ENCODE measurements at places on chromosomes 11 and 22.
A peak's percentile ranks its signal among the peaks of the same experiment; 100 is the strongest.

GRCh38 chr11:10305964-10306918, 1.4 kb downstream of the ADM start:
- peak; percentile 48 for DNase-seq

DNA sequence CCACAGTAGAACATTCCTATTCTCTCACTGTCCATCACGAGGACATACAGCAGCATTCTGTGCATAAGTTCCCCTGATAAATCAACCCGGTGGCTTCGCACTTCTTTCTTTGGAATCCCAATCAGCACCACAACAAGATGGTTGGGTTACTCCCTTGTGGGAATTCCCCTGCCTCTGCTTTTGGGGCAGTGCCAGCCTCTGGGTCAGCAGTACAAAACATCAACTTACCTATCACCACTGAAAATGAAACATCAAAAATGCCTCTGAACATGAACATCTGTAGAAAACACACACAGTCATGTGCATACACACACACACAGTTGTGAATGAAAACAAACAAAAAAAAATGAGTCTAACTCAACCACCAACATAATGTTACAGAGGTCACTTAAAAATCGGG, 79.3 kb downstream of the KCNA4 start:
- no peak for DNase-seq

DNA sequence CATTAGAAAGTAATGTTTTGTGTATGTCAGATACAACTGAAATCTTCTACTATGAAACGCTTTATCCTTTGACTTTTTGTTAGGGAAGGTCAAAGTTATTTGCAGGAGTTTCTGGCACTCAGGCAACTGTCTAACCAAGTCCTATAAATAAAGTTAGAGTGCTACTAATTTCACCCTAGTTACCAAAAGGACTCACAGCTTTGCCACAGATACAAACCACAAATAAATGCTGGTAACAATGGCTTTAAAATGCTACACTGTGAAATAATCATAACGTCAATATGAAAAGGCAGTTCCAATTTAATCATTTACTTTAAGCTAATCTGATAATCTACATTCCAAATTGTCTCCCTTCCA, 124.3 kb downstream of the RBFOX2 start:
- no peak for DNase-seq

GRCh38 chr11:106879029-106879428, 139.2 kb downstream of the GUCY1A2 start:
- no peak for DNase-seq

DNA sequence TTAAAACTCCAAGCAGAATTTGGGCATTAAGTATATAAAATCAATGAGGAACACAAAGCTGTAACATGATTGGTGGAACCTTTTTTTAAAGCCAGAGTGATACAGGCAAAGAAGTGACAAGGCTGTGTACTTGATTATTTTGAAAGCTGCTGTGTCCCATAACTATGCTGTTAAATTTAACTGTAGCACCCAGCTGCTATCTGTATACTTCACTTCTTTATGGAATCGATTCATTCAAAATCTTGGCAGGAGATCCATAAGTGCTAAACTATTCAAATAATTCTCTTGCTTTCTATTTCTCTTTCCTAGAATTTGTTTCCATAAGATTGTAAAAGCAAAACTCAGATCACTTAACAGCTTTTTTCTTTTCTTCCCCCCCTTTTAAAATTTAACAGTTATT, 231.7 kb downstream of the DYNC2H1 start:
- DNase-seq = no peak

- DNase-seq = no peak
Observed at GRCh38 chr11:103465555-103466140, 356.4 kb downstream of the DYNC2H1 start.

GRCh38 chr11:22711071-22711770, 44.8 kb downstream of the GAS2 start:
- no peak for DNase-seq

GRCh38 chr22:46500201-46500600, 37.2 kb downstream of the CELSR1 start:
- no peak for DNase-seq

GRCh38 chr11:83464160-83464944, 178.2 kb upstream of the CCDC90B start:
- DNase-seq = no peak

GRCh38 chr11:133047771-133048115, 484.6 kb downstream of the OPCML start:
- no peak for DNase-seq

DNA sequence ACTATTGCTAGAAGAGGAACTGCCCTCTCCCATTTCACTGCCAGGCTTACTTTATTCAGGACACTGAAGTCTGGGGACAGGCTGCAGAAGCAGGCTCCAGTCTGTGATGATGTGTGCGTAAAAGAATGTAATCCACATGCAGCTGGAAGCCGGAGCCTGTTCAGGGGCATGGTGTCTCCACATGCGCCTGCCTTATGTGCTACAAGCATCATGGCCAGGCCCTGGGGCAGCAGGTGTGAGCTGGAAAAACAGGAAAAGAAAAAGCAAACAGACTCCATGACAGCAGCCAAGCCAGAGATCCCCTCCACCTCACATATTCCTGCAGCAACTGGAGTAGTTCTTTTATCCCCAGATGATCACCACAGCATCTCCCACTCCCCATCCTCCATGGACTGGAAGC, 33.4 kb downstream of the ARFGAP2 start:
- peak; percentile 86 for DNase-seq

- DNase-seq = no peak
Observed at GRCh38 chr11:45104790-45105084, 41.7 kb upstream of the PRDM11 start.

- DNase-seq = no peak
Observed at GRCh38 chr22:45760682-45761081, 89.0 kb downstream of the ATXN10 start.

DNA sequence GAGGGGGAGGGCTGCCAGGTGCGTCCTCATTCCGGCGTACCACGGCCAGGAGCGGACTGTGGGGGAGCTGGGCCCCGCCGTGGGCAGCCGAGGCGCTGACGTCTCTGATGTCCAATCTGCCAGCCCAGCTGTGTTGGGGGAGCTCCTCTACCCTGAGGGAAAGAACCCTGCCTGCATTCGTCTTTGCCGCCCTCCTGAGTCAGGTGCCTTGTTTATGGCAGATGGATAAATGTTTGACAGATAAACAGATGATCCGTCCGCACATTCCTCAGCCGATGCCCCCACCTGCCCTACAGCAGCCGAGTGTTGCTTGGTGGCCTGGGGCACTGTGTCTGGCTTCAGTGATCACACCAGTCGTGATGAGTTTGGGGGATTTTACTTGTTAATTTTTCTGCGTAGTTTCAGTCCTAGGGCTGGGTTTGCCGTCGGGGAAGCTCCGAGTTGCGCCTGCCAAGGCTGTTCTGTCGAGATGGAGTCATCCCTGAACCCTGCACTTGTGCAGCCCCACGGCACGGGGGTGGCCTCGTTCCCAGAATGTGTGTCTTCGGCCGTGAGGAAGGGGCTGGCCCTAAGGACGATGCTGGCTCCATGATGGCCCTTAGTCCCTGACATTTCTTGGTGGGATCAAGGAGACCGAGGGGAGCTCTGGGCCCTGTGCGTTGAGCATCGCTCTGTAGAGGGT, 1083.9 kb downstream of the BRD1 start:
- no peak for DNase-seq

DNA sequence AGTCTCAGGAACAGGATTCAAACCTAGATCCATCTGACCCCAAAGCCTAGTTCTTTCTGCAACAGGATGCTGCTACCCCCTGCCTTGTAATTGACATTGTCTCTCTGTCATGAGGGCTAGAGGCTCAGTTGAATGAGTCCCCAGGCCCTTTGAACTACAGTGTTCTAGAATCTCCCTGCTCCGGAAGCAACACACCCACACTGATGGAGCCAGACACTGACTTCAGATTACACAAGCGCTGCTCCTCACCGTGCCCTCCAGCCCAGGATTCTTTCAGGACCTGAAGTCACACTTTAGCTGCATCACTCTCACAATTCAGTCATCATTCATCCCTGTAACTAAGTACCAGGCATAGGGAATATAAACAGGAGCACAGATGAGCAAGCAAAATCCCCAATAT, 69.6 kb downstream of the RAB30 start:
- DNase-seq = no peak

GRCh38 chr11:109815500-109816150, 277.6 kb upstream of the ZC3H12C start:
- no peak for DNase-seq

GRCh38 chr22:22099833-22100812, 117.5 kb upstream of the TOP3B start:
- DNase-seq = no peak

GRCh38 chr11:113222241-113222640, 92.1 kb upstream of the TTC12 start:
- no peak for DNase-seq

- DNase-seq = peak; percentile 76
Observed at GRCh38 chr11:13210424-13210823, 67.2 kb upstream of the BMAL1 start.

DNA sequence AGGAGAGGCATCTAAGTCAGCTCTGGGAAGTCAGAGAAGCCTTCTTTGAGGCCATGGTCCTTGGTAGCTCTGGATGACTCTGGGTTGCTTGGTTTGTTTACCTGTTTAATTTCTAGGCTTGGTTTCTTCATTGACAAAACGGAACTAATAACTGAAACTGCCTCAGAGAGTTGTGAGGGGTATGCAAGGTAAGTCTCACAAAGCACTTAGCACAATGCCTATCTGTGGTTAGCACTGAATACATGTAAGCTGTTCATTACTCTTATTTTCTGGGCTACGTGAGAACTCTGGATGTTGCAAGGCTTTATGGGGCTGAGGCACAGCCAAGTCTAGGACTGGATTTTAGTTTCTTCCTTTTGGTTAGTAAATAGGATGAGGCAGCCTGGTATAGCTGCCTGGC, 225.8 kb upstream of the NCAM1 start:
- no peak for DNase-seq

GRCh38 chr22:45265535-45265934, 19.2 kb upstream of the UPK3A start:
- DNase-seq = no peak

DNA sequence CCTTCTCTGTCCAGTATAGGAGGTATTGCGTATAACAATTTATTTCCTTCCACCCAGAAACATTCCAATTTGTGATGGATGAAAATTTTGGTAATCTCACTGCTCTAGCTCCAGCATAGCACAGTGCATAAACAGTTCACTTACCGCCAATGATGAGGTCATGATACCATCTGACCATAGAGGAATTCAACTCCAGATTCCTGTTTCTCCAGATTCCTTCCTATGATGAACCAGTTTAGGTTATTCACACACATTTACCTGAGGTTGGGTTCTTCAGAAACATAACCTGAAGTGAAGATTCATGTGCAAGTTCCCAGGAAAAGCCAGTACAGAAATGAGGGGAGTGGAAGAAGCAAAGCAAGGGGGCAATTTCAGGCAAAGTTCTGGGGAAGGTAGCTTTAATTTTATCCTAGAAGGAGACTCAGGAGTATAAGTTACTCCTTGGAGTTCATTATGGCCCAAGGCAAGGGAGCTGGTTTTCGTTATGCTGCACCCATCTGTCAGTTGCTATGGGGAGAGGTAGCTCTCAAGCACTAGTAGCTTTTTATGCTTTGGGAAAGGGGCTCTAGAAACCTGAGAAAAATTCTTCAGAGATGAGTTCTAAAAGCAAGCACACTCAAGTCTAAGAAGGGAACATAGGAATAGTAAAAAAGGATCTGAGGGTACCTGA, 121.6 kb downstream of the CASP12 start:
- DNase-seq = no peak

- DNase-seq = peak; percentile 12
Observed at GRCh38 chr11:70176940-70177689, 26.0 kb upstream of the FADD start.

DNA sequence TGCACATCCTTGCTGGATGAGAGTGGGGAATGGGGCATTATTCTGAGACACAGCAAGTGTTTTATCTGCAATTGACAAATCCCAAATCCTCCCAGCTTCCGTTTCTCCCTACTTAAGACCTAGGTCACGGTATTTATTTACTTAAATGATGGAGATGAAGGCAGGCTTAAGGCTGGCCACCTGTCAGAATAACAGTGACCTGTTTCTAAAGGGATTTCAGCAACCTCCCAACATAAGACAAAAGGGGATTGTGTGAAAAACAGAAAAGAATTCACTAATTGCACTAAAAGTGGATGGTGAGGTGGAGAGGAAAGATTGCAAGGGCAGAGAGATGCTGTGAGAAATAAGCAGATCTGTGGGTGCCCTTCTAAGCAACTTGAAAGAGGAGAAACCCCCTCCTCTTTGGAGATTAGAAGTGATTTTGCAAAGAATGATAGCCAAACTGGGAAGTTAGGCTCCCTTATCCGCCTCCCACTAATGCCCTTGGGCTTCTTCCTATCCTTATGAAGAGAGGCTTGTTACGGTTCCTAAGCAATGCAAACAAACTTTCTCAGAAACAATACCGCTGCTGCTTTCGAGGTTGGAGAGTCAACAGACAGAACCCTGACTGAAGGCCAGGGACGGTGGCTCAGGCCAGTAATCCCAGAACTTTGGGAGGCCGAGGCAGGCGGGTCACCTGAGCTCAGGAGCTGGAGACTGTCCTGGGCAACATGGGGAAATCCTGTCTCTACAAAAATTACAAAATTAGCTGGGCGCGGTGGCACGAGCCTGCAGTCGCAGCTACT, 84.3 kb downstream of the ARL14EP start:
- DNase-seq = no peak

GRCh38 chr22:40703736-40704135, 24.5 kb downstream of the MCHR1 start:
- peak; percentile 9 for DNase-seq

- no peak for DNase-seq
Observed at GRCh38 chr22:29689206-29689879, 30.5 kb upstream of the CABP7 start.

DNA sequence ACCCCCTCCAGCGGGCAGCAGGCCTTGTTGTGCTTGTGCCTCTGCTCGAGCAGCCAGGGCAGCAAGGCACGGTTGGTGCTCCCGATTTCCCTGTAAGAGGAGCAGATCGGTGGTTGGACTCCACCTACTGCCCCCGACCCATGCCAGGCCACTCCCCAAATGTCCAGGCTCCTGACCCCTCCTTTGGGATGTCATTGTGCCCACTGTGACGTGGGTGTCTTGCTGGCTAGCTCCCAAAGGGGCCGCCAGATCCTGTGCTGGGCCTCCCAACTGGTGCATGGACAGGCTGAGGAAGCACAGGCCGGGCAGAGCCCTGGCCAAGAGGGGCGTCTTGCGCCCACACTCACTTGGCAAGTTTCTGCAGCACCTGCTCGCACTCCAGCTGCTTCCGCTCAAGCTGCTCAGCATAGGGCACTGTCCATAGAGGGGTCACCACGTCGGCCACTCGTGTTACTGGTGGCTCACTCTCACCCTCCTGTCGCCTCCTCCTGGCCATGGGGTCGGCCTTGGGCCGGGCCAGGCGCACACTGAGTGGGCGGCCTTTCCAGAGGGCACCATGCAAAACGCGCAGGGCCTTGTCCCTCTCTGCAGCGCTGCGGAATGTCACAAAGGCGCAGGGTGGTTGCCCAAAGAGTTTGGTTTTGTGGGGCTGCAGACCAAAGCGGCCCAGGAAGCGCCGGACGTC, at the start of gene RANBP1:
Gene RANBP1, plus strand, starts transcription at position 414 of the 685 bp plus-strand sequence. Its CDS starts 81 bp downstream, at position 495.
- no peak for DNase-seq

GRCh38 chr11:58487170-58487569, 20.7 kb downstream of the OR5B21 start:
- no peak for DNase-seq

- DNase-seq = no peak
Observed at GRCh38 chr11:78386215-78386941, 31.2 kb downstream of the GAB2 start.

- DNase-seq = no peak
Observed at GRCh38 chr11:122358292-122358691, 242.3 kb upstream of the BLID start.

- peak; percentile 90 for DNase-seq
Observed at GRCh38 chr11:119417726-119418540, 5.0 kb downstream of the THY1 start.

All from adipocyte (in vitro differentiated cells).